ENCODE measurements at places on chromosomes 6 and 20. TPM values are rescaled to one million over a fixed set of nuclear protein-coding genes. Genes with fewer than 3 reads are reported as not detected.

Gene OARD1
- total RNA-seq, result 23.4 TPM

Gene C6orf163
- total RNA-seq, result 1.3 TPM

Gene COL9A1
- 3.6 TPM for total RNA-seq

Gene AKAP12
- 24.6 TPM for total RNA-seq

Gene SIM1
- total RNA-seq, result not detected

Gene ZNF831
- total RNA-seq, result not detected

Gene OPN5
- not detected for total RNA-seq

Gene TNFRSF6B
- total RNA-seq, result 1.6 TPM

Gene ERVFRD-1
- 0.63 TPM for total RNA-seq

Gene TAAR1
- total RNA-seq, result not detected

Gene TINAG
- total RNA-seq, result not detected

Gene BPIFB2
- total RNA-seq, result not detected

Gene KCNK5
- 0.32 TPM for total RNA-seq

Gene LGSN
- total RNA-seq, result not detected

Gene PRRT1
- total RNA-seq, result 0.21 TPM

Gene BEND6
- total RNA-seq, result 0.59 TPM

Gene SOX4
- 25.8 TPM for total RNA-seq

Gene ZSWIM3
- 3.4 TPM for total RNA-seq

Gene SNX5
- 176 TPM for total RNA-seq

Gene RFX6
- 0.08 TPM for total RNA-seq

Gene FGD2
- total RNA-seq, result not detected

Gene COL11A2
- 0.98 TPM for total RNA-seq

Gene GHRH
- not detected for total RNA-seq

Gene DAAM2
- 11.7 TPM for total RNA-seq

Gene TRIM31
- total RNA-seq, result not detected

Gene DBNDD2
- total RNA-seq, result 0.77 TPM

Gene HDGFL1
- total RNA-seq, result not detected

Gene MYBL2
- total RNA-seq, result 14.1 TPM

Gene SOBP
- total RNA-seq, result 1.6 TPM

Gene SSTR4
- total RNA-seq, result not detected

Gene PHACTR3
- total RNA-seq, result not detected

Gene BPIFA1
- total RNA-seq, result not detected

Gene VIP
- total RNA-seq, result 0.16 TPM

Gene ANGPT4
- not detected for total RNA-seq

Gene CLPSL2
- total RNA-seq, result not detected

Gene SIRPB2
- not detected for total RNA-seq

Gene WFDC10B
- total RNA-seq, result not detected
